T-helper 17 cell (primary cell): ENCODE measurements at places on chromosomes 7 and 10.

- no peaks in the 10 kb centered on the region for H3K36me3 ChIP-seq
- no peak for DNase-seq
- peaks cover 10% of the 10 kb centered on the region for H3K4me1 ChIP-seq
- H3K27ac ChIP-seq = no peak overlapping the region
- H3K27me3 ChIP-seq = no peaks in the 10 kb centered on the region
Observed at GRCh38 chr10:305034-305433, 169.8 kb downstream of the ZMYND11 start.

- H3K36me3 ChIP-seq = peaks cover 22% of the 10 kb centered on the region
- peaks cover 34% of the 10 kb centered on the region for H3K4me1 ChIP-seq
- no peaks in the 10 kb centered on the region for H3K27me3 ChIP-seq
- DNase-seq = peak; percentile 15
Observed at GRCh38 chr10:6498771-6499170, 81.3 kb downstream of the PRKCQ start.

DNA sequence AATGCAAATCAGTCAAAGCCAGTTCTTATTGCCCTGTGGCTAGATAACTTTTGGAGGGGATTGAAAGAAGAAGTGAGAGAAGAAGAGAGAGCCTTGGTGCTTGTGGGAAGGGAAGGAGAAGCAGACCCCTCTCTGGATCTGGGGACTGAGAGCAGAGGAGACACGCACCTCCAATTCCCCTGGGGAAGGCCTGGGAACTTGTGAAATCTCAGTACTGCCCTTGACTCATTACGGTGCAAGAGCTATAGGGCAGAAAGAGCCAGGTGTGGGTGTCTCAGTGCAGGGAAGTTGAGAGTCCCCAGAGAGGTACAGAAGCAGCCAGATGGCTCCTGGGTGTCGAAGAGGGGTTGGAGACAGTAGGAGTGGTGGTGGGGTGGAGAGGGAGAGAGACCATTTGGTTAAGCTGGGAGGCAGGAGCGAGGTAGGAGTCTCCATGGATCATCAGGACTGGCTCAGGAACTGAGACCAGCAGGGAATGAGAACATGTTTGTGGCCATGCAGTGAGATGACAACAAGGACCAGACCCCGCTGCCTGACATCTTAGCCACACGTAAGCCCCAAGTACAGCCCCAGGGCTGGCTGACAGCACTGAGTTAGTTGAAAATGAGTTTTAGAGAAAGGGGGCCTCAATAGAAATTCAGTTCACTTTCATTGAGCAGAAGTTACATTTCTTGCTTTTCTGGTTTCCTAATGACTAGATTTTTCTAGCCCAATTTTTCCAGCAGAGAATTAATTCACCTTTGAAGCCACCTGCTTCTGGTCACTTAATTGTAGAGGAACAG lies 238.2 kb downstream of the BUB3 start:
- H3K27me3 ChIP-seq = no peaks in the 10 kb centered on the region
- no peak overlapping the region for H3K4me3 ChIP-seq
- no peak overlapping the region for H3K27ac ChIP-seq
- H3K4me1 ChIP-seq = no peaks in the 10 kb centered on the region
- DNase-seq = no peak
- H3K36me3 ChIP-seq = peaks cover 2% of the 10 kb centered on the region

DNA sequence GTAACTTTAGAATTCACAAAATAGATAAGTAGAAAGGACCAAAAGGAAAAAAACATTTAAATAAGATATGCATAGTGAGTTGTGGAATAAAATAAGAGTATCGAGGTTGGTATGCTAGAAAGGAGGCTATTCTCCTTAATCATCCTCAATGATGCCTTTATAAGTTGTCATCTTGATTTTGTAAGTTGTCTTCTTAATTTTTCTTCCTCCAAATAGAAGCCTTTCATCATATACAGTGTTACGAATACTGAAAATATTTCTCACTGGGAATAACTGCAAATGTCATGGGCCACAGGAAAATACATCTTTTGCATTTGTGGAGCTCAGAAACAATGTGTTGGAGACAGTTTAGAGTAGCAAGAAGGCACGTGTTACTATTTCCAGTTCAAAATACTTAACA lies 31.5 kb upstream of the PRTFDC1 start:
- peaks cover 6% of the 10 kb centered on the region for H3K27me3 ChIP-seq
- DNase-seq = no peak
- H3K4me3 ChIP-seq = no peak overlapping the region
- H3K27ac ChIP-seq = no peak overlapping the region
- H3K4me1 ChIP-seq = peaks cover 3% of the 10 kb centered on the region
- no peaks in the 10 kb centered on the region for H3K36me3 ChIP-seq

DNA sequence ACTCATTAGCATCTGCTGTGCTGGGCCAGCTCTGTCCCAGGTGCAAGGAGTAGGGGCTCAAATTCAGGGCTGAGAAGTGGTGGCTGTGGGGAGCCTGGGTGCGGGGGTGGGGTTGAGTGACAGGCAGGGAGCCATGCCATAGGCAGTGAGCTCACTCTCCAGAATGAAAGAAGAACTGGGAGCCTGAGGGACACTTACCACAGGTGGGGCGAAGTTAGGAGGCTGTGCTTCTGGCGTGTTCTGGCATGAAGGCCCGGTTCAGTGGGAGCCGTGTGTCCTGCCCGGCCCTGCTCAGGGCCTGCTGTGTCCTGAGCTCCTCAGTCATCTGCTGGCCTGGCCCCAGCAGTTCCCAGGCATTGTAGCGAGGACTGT lies 62.5 kb downstream of the MKI67 start:
- peak overlapping the region; percentile 88 for H3K4me3 ChIP-seq
- peaks cover 59% of the 10 kb centered on the region for H3K4me1 ChIP-seq
- no peaks in the 10 kb centered on the region for H3K27me3 ChIP-seq
- peak overlapping the region; percentile 97 for H3K27ac ChIP-seq
- DNase-seq = no peak

- H3K4me1 ChIP-seq = no peaks in the 10 kb centered on the region
- no peak overlapping the region for H3K27ac ChIP-seq
- no peak overlapping the region for H3K4me3 ChIP-seq
- peaks cover 3% of the 10 kb centered on the region for H3K36me3 ChIP-seq
Observed at GRCh38 chr10:95544783-95545500, 16.2 kb downstream of the SORBS1 start.

DNA sequence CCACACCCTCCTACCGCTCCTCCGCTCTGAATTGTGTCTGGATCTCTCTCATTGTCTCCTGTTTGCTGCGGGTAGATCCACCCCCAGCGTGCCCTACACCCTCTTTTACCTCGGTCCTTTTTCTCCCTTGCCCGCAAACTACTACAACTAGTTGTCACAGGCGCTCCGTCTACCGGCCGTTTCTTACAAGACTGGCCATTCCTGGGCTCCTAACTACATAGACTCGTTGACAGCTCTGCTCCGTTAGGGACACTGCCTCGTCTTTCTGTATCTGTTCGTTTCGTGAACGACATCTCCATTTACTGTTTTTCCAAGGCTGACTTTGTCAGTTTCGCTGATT lies 786 bp downstream of the TAF3 start:
- DNase-seq = no peak
- peaks cover 5% of the 10 kb centered on the region for H3K27me3 ChIP-seq
- H3K4me3 ChIP-seq = peak overlapping the region; percentile 100
- H3K36me3 ChIP-seq = peaks cover 8% of the 10 kb centered on the region
- peak overlapping the region; percentile 95 for H3K27ac ChIP-seq
- H3K4me1 ChIP-seq = peaks cover 28% of the 10 kb centered on the region

DNA sequence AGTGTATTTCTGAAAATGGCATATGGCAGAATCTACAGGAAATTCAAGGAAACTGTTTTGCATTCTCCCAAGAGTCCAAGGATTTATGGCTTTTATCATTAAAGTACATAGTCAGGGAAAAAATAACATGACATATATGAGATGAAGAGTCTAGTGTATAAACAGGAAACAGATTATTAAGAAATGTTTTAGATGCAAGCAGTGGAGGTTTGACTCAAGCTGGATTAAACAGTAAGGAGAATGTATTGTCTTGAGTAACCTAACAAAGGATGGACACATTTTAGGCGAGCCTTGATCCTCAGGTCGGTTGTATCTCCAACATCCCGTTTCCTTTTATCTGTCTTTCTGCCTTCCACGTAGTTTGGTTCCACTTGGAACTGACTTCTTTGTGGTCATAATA lies 17.9 kb downstream of the OR6B1 start:
- no peaks in the 10 kb centered on the region for H3K4me1 ChIP-seq
- H3K4me3 ChIP-seq = no peak overlapping the region
- H3K27ac ChIP-seq = no peak overlapping the region
- no peak for DNase-seq

DNA sequence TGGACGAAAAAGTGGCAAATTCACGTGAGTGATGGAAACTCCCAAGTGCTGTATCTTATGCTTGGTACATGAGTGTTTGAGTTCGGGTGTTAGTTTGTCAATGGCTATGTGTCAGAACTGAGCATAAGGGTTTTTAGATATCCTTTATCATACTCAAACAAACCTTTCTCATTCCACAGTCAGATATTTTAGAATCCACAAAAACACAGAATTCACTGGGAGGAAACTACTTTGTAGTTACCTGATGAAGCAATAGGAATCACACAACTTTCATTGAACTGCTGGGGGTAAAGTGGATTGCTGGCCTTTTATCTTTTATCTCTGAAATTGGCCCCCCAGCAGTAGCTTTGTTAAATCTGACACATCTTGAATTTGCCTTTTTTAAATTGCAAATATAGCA lies 64.0 kb downstream of the DKK1 start:
- H3K4me1 ChIP-seq = no peaks in the 10 kb centered on the region
- H3K36me3 ChIP-seq = no peaks in the 10 kb centered on the region
- no peak overlapping the region for H3K4me3 ChIP-seq
- H3K27me3 ChIP-seq = no peaks in the 10 kb centered on the region
- no peak overlapping the region for H3K27ac ChIP-seq

GRCh38 chr10:94623572-94623971 lies 60.0 kb upstream of the CYP2C18 start:
- no peaks in the 10 kb centered on the region for H3K36me3 ChIP-seq
- DNase-seq = no peak
- no peaks in the 10 kb centered on the region for H3K4me1 ChIP-seq
- H3K4me3 ChIP-seq = no peak overlapping the region

GRCh38 chr10:3592424-3592823 lies 192.6 kb downstream of the KLF6 start:
- no peak overlapping the region for H3K4me3 ChIP-seq
- peaks cover 26% of the 10 kb centered on the region for H3K27me3 ChIP-seq
- H3K4me1 ChIP-seq = no peaks in the 10 kb centered on the region
- DNase-seq = no peak
- H3K36me3 ChIP-seq = no peaks in the 10 kb centered on the region
- no peak overlapping the region for H3K27ac ChIP-seq

DNA sequence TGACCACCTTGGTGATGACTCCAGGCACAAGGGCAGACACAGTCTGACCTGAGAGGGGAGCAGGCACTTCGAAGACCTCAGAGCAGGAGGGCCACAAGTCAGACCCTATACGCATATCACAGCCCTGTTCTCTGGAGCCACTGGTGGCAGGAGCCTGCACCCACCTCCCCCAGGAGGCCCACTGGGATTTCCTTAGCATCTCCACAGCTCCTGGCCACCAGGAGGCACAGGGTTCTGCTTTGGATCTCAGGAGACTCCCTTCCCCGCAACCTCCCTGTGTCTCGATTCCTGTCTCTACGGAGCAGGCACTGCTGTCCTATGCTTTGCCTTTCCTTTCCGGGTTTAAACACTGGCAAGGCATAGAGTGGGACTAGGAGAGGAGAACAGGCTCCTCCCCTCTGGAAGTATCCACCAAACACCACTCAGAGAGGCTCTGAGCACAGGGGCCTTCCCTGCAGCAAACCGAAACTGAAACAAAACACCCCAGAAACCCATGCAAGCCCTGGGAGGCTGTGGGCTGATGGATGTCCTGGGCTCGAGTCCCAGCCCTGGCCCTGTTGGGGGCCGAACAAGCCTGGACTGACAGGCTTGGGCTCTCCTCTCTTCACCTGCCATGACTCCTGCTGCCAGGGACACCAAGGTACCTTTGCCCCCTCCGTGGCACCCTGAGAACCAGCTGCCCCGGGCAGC lies 166.3 kb downstream of the NEURL1 start:
- no peaks in the 10 kb centered on the region for H3K36me3 ChIP-seq
- peaks cover 14% of the 10 kb centered on the region for H3K4me1 ChIP-seq
- no peaks in the 10 kb centered on the region for H3K27me3 ChIP-seq
- peak; percentile 15 for DNase-seq

- H3K4me3 ChIP-seq = no peak overlapping the region
- H3K27me3 ChIP-seq = peaks cover 20% of the 10 kb centered on the region
- no peak overlapping the region for H3K27ac ChIP-seq
- no peak for DNase-seq
Observed at GRCh38 chr10:124176349-124177179, 83.2 kb upstream of the CHST15 start.

DNA sequence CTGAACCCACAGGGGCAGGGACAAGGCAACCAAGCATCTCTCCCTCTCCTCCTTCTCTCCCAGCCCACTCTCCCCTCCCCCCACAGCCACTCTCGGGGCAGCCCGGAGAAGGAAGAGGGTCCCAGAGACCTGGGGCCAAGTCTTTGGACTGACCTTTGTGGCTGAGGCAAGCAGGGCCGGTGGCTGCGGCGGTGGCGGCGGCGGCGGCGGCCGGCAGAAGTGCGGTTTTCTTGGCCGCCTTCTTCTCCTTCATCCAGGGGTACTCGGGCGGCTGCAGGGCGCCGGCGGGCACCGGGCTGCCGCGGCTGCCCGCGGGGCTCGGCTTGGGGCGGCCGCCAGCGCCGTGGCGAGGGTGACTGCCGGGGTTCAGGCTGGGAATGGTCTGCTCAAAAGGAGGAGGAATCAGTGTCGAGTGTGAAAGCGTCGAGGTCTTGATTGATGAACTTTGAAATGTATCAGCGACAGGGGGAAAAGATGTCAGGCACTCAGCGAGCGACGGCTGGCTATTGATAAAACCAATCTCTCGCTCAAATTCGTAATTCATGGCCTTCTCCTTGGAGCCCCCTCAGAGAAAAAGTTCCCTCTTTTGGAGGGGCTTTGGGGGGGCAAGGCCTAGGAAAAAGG lies 414 bp downstream of the HOXA2 start:
- no peak overlapping the region for H3K27ac ChIP-seq
- H3K4me3 ChIP-seq = peak overlapping the region; percentile 28
- H3K36me3 ChIP-seq = peaks cover 9% of the 10 kb centered on the region
- H3K4me1 ChIP-seq = peaks cover 22% of the 10 kb centered on the region

GRCh38 chr10:118775478-118775877 lies 20.7 kb upstream of the CACUL1 start:
- H3K4me1 ChIP-seq = no peaks in the 10 kb centered on the region
- H3K4me3 ChIP-seq = no peak overlapping the region
- no peak for DNase-seq
- H3K27me3 ChIP-seq = peaks cover 11% of the 10 kb centered on the region

- H3K27ac ChIP-seq = no peak overlapping the region
- peaks cover 13% of the 10 kb centered on the region for H3K27me3 ChIP-seq
- H3K4me3 ChIP-seq = no peak overlapping the region
- H3K4me1 ChIP-seq = no peaks in the 10 kb centered on the region
Observed at GRCh38 chr10:125455431-125455830, 227.5 kb downstream of the TEX36 start.
